ENCODE measurements at places on chromosomes 1 and 21. TPM values are rescaled to one million over a fixed set of nuclear protein-coding genes. Genes with fewer than 3 reads are reported as not detected.

DNA sequence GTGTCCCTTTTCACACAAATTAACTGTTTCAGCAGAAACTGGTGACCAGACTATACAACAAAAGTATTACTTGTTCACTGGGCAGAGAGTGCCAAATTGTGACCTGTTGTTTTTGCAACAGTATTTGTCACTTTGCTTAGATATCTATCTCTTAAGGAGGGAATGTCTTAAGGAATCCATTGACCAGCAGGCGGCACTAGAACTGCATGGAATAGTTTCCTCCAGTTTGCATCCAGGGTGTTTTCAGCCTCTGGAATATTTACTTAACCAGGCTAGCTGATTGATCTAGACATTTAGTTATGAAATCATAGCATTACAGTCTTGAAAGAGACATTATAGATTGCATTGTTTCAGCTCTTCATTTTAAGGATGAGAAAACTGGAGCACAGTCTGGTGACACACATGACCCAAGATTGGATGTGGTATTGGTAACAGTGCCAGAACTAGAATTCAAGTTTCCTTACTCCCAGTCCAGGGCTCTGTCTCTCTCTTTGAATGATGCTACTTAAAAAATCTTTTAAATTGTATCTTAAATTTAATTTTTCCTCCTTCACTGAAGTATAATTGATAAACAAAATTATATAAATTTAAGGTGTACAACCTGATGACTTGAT is 16.9 kb downstream of the RPTN start:
- no peaks in the 10 kb centered on the region for H3K4me1 ChIP-seq
- no peak for DNase-seq
- H3K27me3 ChIP-seq: peaks cover 31% of the 10 kb centered on the region
- no peaks in the 10 kb centered on the region for H3K36me3 ChIP-seq

DNA sequence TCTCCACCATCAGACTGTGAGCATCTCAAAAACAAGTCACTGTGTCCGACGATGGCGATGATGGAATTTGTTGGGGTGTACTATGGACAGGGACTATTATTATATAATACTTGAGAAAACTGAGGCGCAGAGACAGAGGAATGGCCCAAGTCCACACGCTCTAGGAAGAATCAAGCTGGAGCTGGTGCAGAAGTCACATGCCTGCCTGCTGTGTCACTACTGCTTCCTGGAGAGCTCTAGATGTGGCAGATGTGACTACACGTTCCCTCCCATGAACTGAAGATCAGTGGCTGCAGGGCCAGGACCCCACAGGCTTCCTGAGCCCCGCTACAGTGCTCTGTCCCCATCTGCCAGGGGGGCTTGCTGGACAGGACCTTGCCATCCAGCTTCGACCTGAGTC is 56.9 kb downstream of the TRABD2B start:
- H3K27me3 ChIP-seq: no peaks in the 10 kb centered on the region
- no peaks in the 10 kb centered on the region for H3K36me3 ChIP-seq
- no peak overlapping the region for H3K27ac ChIP-seq
- DNase-seq: no peak

DNA sequence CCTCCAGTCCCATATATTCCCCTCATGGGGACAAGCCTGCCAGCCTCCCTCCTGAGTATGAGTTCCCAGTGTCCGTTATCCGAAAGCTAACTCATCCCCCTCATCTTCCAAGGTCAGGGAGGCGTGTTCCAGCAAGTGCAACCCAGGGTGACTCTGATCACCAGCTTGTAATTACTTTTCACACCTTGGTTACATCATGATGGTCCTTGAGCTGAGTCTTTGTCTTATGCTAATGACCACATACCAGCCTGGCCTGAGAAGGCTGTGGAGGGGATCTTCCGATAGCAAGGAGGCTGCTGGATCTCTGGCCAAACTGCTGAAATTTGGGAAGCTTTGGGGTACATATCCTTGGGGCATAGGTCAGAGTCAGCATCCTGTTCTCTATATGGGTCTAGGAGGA is 99.6 kb downstream of the DDX20 start:
- H3K4me3 ChIP-seq: no peak overlapping the region
- no peak overlapping the region for H3K27ac ChIP-seq
- H3K4me1 ChIP-seq: no peaks in the 10 kb centered on the region
- no peaks in the 10 kb centered on the region for H3K36me3 ChIP-seq
- peaks cover 19% of the 10 kb centered on the region for H3K27me3 ChIP-seq

LEPR gene
- 0.51 TPM for total RNA-seq

OR6K3 gene
- total RNA-seq: not detected

CHI3L2 gene
- 23.6 TPM for total RNA-seq
